ENCODE measurements at places on chromosomes 16 and 17.

DNA sequence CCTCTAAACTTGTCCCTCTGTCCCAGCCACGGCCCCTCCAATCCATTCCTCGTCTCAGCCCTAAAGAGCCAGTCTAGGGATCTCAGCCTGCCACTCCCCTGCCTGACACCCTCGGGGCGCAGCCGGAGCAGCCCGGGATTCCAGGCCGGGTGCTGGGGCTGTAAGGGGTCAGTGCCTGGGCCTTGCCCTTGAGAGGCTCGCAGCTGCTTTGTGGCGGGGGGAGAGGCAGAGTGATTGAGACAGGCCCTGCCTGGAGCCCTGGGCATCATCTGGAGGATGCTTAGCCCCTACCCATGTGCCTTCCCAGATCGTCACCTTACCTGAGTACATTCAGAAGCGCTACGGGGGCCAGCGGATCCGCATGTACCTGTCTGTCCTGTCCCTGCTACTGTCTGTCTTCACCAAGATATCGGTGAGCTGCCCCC is 8.3 kb downstream of the SLC5A10 start:
- DNase-seq = no peak

DNA sequence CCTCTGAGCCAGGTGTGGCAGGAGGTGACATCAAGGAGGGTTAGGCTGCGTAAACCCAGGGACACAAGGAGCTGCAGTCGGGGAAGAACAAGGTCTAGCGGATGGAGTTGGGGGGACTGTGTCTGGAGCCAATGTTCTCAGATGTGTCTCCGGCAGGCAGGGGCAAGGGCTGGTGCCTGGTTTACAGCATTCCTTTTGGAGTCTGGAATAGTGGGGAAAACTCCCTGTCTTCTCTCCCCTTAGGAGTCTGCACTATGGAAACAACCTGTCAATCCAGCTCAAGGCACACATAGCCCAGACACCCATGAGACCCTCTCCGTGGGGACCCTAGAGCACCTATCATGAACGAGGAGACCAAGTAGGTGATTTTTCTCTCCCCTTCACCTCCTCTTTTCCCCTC is 27.5 kb downstream of the NLRC5 start:
- no peak for DNase-seq

- DNase-seq = no peak
These were observed 60.2 kb downstream of the WWP2 start for GRCh38 chr16:69822174-69822935.

DNA sequence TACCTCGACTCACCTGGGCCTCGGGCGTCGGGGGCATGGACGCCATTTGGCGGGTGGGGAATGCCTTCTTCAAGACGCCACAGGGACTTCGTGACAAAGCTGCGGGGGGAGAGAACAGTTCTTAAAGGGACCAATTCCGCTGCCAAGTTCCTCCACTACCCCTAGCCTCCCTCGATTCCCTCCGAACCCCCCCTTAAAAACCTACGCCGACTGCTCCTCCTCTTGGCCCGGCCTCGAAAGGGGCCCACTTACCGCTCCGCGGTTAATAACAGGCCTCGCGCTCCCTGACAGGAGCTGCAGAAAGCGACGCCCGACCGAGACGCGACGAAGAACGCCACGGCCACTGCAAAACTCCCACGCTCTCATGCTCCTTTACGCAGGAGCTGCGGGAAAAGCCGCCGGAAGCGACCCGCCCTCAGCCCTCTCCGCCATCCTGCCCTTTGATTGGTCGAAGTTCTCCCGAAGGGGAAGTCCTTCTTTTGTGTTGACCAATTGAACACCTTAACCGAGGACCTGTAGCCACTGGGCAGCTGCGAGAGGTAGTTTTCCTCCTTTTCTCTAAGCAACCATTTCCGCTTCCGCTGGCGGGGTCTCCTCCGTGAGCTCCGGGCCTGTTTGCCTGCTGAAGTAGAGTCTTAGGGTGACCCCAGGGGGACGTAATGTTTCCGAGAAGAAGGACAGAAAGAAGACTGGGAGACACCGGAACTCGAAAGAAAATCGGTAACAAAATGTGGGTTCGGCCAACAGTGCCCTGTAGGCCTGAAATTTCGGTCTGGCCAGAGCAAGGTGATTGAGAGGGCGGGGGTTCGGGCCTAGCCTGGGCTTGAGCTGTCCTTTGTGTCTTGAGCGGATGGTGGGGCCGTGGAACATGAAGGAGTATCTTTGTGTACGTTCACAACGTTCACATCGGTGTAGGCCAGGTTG is at the start of the genes NAA60 and ZNF597:
Gene NAA60, plus strand, starts transcription at position 573 of the 924 bp plus-strand sequence. CDS start 32,548 bp downstream, outside the sequence.
Gene ZNF597, minus strand, starts transcription at position 397 of the 924 bp plus-strand sequence. Its CDS starts 351 bp downstream, at position 46.
- DNase-seq = peak; percentile 76

DNA sequence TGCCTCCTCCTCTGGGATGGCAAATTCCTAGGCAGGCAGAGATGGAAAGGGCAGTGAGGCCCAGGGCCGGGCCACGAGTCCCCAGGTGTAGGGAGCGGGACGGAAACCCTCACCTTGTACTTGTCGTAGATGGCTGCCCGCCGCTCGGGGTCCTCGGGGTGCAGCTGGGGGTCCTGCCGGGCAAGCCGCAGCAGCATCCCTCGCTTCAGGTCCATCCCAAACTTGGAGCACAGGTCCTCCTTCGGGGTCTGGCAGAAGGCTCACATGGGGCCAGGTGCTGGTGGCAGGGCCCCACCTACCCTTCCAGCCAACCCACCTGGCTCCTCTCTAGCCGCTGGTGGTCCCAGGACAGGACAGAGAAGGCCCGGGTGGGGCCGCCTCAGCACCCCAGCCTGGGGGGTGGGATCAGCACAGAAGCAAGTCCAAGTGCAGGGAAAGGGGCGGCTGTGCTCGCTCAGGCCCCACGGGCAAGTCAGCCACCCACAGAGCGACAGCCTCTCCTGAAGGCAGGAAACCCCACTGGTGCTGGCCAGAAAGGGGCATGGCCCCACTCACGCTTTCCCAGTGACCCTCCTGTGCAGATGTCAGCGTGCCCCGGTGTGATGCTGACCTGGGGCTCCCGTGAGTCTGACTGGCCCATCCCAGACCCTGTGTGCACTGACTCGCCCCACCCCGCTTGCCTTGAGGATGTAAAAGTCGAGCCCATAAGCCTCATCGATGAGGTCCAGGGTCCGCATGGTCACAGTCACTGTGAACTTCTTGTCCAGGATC is 1.8 kb downstream of the MRPL28 start:
- no peak for DNase-seq

DNA sequence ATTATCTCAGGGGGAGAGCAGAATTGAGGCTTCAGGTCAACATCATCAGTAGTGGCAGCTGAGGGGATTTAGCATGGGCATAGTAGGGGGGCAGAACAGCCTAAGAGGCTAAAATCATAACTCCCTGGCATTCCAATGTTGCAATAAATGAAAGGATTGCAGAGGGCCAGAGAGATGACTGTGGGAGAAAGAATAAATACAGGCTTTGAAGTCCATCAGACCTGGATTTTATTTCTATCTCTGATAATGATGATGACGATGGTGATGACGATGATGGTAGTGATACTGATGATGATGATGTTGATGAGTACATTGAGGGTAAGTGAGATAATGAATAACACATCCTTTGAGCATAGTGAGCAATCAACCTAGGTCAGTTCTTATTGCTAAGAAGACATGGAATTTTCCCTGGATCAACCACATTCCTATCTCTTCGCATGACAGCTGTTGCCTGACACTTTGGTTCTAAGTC is 107.4 kb upstream of the CDH11 start:
- DNase-seq = no peak

GRCh38 chr16:86491640-86492023 is 18.7 kb upstream of the FOXF1 start:
- no peak for DNase-seq

- DNase-seq = no peak
These were observed 13.8 kb downstream of the ARSG start for GRCh38 chr17:68305142-68305541.

DNA sequence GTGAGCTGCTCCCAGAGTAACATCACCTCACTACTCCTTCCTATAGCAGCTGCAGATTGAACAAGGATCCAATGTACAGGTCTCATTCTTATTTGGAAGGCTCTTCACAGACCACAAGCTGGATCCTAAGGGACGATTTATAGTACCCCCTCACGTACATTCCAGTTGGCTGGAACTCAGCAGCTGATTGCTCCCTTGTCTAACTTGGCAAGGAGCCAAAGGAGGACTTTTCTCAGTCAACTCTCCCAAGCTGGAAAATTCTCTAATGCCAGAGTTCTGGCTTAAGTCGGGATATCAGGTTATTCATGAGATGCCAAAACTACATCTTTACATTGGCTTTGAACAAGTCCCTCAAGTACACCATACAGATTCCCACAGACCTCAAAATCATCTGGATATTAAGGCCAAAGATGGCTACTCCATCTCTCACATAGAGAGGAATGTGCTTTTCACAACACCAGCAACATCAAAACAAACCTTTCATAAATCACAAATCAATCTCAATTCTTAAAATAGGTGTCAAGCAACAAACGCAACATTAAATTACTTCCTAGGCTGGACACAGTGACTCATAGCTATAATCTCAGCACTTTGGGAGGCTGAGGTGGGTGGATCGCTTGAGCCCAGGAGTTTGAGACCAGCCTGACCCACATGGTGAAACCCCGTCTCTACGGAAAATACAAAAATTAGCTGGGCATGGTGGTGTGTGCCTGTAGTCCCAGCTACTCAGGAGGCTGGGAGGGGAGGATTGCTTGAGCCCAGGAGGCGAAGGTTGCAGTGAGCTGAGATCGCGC is 39.3 kb downstream of the SMG6 start:
- DNase-seq = no peak

DNA sequence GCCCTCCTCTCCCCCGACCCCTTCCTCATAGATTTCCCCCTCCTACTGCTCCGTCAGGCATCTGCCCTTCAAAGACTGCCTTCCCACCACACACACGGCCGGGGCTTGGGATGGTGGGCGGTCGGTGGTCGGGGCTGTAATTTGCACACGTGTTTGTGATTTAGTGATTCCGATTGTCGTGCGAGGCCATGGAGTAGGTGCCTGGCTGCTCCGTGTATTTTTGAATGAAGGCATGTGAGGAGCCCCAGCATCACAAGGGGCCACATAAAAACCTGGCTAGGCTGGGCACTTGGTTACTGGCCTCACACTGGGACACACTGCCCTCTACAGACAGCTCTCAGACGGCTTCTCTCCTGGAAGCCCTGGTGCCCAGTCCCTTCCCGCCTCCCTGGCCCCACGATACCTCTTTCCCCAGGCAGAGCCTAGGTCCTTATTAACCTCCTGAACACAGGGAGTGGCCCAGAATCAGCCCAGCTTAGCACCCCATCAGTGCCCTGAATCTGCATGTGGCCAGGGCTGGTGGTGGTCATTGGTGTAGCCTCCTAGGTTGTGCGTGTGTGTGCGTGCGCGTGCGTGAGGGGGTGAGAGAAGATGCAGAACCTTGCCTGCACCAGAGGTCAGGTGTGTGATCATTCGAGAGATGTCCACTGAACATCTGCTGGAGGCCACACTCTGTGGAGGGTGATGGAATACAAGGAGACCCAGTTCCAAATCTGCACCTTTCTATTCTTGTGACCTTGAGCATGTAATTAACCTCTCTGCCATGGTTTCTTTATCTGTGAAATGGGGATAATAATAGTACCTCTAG is 1.3 kb upstream of the SOCS1 start:
- peak; percentile 78 for DNase-seq

- no peak for DNase-seq
These were observed 24.0 kb upstream of the DOK4 start for GRCh38 chr16:57510016-57510871.

DNA sequence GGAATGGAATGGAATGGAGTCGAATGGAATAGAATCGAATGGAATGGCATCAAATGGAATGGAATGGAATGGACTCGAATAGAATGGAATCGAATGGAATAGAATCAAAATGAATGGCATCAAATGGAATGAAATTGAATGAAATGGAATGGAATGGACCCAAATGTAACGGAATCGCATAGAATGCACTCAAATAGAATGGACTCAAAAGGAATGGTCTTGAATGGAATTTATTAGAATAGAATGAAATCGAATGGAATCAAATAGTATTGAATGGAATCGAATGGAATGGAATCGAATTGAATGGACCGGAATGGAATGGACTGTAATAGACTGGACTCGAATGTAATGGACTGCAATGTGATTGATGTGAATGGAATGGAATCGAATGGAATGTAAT is 501.4 kb upstream of the WSB1 start:
- DNase-seq = no peak

All from ovary (tissue), 10 donors.